Stimulated activated CD4-positive, alpha-beta T cell treated with anti-CD3 and anti-CD28 coated beads, Interleukin-1b, Interleukin-23, amount 100 ng/mL, for 1 hour (primary cell): ENCODE measurements at places on chromosomes 5 and 9.

DNA sequence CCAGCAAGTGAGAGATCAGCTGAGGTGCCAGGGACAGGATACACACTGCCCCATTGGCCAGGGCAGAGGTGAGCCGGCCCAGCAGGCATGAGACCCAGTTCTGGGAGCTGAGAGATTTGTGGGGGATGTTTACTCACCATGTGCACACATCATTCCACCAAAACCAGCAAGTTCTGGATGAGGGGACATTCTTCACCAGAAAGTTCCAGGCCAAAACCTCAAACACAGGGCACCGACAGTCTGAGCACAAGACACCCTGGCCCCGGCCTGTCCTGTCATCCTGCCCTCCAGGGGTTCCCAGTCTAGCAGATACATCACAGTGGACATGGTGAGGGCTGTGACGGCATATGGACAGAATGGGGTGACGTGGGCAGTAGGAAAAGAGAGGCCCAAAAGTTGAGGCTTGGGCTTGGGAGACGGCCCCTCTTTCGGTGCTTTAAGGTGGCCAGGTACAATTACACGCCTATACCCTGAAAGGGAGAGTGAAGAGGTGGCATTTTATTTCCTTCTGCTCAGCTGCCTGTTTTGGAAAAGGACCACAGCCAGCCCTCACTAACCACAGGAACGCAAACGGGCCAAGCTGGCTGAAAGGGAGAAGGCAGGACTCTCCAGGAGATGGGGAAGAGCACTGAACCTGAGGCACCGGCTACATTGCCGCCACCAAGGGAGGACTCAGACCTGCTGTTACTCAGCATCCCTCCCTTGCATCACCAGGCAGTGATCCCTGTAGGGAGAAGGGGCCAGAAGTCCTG lies 64.0 kb downstream of the SHB start:
- no peak for DNase-seq

- no peak for DNase-seq
Observed at GRCh38 chr5:164898705-164899104, 1393.3 kb downstream of the MAT2B start.

DNA sequence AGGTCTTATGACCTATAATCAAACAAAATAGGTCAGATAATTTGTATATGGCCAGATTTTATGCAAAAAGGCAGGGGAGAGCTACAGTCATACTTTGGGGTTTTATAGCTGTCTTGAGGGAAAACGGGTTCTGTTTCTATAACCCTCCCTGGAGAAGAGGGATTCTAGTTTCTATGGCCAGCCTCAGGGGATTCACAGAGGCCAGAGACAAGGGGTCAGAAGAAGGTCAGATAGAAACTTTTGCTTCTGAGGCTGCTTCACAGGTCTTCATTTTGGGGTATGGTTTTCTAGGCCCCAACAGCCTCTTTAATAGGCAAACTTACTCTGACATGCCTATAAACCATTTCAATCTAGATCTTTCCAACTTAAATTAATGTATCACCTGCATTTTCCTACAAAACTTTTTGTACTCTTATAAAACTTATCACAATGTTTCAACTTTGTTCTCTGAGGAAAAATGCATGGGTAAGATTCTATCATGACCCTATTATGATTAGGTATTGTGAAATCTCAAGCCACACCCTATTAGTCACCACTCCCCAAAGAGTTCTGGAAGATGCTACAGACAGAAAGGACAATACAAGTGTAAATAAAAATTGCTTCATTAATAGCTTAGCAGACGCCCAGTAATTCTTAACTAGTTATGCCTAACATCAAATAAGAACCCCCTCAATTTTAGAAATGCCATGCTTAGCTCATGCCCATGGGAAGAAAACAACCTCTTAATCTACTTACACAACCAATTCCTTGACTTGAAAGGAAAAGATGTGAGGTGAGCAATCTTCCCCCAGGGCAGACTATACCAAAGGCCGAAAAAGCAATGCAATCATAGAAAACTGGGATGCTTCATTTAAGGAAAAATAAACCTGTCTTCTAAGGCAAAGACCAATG lies 396.6 kb downstream of the TLR4 start:
- DNase-seq: no peak

DNA sequence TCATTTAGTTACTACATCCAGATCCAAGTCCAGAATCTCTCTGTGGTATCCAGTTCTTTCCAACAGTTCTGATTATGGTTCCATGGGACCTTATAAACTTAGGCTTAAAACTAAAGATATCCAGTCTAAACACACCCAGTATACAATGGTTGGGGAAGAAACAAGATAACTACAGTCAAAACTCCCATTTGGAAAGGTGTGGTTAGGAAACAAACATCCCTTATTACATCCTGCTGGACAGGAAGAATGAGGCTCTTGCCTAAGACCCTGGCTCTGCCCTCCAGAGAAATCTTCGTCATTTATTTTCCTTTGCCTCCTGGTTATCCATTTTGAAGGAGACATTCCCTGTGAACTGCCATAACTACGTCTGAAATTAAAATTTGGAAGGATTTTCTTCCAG lies 64.6 kb upstream of the EPB41L4A start:
- DNase-seq: no peak

DNA sequence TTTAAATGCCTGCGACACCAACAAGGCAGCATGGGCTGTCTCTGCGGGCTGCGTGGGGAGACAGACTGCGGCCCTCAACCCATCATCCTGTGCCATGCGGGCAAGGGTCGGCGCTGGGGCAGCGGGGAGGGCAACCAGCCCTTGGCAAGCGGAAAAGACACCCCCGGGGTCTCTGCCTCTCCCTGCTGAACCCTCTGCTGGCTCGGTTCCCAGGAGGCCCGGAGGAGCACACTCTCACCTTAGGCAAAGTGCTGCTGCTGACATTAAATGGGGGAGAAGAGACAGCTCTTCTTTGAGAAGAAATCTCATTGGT lies 129.6 kb upstream of the PPP1R26 start:
- no peak for DNase-seq
